ENCODE measurements at places on chromosomes 1 and 21. TPM values are rescaled to one million over a fixed set of nuclear protein-coding genes. Genes with fewer than 3 reads are reported as not detected.

Gene CAMK1G
- total RNA-seq: not detected

- DNase-seq: no peak
Measured at GRCh38 chr1:205533748-205534443, 29.4 kb downstream of the CDK18 start.

- no peak for DNase-seq
Measured at GRCh38 chr1:17717594-17718535, 37.3 kb upstream of the ACTL8 start.

Gene ANGPTL3
- not detected for total RNA-seq

DNA sequence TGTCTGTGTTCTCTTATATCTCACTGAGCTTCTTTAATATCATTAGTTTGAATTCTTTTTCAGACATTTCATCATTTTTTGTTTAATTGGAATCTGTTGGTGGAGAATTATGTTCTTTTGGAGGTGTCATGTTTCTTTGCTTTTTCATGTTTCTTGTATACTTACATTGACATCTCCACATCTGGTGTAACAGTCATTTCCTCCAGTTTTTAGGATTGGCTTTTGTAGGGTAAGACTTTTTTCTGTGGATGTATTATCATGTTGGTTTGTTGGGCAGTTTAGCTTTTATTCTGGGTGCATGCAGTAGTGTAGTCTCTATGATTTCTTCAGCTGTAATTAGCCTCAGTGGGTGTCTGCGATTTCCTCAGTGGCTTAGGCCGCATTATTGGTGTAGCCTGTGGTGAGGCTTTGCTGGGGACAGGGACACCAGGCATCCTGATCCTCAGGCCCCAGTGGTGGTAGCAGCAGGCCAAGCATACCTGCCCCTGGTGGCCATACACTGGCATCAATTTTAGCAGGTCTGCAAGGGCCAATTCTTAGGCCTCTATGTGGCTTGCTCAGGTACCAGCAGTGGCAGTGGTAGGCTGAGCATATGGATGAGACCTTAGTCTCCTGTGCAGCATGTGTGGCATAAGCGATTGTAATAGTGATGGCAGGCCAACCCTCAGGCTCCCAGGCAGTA lies 77.6 kb upstream of the SAMD13 start:
- no peak for DNase-seq

DNA sequence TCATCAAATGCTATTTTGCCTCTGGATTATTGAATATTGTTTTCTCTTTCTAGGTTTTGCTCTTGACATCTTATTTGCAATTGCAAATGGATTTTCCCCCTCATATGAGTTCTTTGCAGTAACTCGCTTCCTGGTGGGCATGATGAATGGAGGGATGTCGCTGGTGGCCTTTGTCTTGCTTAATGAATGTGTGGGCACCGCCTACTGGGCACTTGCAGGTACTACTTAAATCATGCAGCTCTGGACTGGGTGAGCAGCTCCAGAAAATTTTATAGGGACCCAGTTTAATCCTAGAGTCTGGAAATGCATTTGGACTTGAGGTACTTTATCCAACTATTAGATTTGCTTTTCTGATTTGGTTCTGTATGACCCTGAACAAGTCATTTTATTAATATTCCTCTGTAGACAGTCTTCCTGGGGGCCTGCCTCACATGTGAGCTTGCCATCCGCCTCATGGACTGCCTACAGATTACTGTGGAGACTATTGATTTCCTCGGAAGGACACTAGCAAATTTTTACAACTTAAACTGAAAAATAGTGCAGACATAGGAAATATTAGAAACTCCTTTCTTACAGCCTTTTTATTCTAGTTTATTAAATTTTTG lies 44.5 kb downstream of the SLC22A15 start:
- peak; percentile 67 for DNase-seq

DNA sequence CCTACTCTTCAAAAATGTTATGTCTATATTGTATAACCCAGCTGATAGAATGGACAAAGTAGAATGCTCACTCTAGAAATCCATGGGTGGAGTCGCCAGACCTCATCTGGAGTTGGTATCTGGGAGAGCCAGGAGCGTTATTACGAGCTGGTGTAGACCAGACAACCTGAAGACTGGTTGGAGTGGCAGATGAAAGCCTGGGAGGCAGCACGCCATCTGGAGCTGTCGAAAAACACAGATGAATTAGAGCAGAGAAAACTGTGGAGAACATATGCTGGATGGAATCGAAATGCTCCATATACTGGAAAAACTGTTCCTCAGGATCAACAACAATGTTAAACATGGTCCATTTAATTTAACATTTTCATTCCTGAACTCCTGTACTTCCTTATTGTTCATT lies 333.6 kb downstream of the KCTD3 start:
- DNase-seq: no peak
